Hematopoietic multipotent progenitor cell treated with erythropoietin and hydrocortisone succinate and interleukin-3 and kit ligand, for 15 days (in vitro differentiated cells): ENCODE measurements at places on chromosomes 2 and 18.

DNA sequence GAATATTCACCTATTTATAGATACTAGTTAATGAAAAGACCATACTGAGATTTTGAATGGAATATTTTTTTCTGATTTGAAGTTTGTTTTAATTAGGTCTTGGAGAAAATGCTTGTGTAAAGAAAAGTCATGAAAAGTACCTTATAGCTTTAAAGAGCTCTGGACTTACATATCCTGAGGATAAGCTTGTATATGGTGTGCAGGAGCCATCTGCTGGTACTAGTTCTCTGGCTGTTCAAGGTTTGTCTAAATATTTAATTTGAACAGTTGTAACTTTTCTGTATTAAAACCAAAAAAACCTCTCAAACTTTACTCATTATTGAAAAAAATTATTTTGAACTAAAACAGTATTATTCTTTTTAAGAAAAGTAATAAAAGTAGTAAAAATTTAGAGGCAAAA, 50.1 kb downstream of the UBR3 start:
- peak; percentile 62 for DNase-seq

DNA sequence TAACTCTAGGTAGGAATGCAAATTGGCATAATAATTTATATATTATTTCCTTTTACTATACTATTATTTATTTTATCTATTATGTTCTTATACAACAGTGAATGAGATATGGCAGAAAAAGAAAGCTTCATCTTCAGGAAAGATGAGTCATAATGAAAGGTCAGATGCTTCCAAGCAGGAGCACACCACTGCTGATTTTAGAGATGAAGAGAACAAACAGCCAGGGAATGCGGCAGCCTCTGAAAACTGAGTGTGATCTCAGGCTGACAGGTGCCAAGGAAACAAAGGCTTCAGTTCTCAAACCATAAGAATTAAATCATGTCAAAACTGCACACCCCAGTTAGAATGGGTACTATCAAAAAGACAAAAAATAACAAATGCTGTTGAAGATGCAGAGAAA, 149.0 kb downstream of the CCDC178 start:
- no peak for DNase-seq

DNA sequence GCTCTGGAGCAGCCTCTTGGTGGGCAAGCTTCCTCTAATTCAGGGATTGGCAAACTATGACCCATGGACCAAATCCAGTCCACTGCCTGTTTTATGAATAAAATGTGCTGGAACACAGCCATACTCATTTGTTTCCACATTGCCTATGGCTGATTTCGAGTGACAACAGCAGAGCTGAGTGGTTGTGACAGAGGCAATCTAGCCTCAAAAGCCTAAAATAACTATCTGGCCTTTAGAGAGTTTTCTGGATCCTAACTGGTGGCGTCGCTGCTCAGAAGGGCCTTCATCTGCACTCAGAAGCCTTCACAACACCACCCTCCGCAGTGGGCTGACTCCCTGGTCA, 147.1 kb downstream of the CCBE1 start:
- DNase-seq, result no peak

DNA sequence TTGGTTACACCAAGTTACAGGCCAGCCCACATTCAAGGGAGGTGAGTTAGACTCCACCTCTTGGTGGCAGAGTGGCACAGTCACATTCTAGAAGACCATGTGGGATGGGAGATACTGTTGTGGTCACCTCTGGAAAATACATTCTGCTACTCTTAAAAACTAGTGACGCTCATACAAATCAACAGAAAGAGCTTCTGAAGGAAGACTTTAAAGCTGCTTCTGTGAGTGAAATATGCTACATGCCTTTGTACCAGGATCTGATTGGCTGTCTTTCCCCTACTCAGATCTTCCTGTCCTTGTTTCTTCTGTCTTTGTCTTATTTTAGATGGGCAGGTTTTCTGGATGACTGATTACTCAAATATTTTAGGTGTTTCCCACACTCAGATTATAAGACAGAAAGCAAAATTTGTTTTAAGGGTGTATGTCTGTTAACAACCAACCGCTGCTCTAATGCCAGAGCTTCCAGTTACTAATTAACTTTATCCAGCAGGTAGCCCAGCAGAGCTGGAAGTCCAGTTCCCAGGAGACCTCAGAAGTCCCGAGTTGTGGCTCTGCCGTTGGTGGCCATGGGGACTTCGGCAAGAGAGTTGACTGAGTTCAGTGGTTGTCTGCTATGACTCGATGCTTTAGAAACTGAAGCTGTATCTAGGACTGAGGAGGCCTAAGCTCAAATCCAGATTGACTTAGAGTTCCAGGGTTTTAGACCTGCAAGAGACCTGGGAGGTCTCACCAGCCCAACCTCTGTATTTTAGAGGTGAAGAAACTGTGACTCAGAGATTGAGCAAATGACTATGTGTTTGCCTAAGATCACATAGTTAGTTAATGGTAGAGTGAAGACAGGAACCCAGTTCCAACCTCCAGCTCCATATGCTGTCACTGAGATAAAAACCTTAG, 7.4 kb downstream of the IL1R2 start:
- no peak for DNase-seq

- no peak for DNase-seq
These were observed 599.8 kb downstream of the NRXN1 start for GRCh38 chr2:50431958-50432650.

GRCh38 chr2:111662771-111663470, 221.1 kb downstream of the ANAPC1 start:
- no peak for DNase-seq

DNA sequence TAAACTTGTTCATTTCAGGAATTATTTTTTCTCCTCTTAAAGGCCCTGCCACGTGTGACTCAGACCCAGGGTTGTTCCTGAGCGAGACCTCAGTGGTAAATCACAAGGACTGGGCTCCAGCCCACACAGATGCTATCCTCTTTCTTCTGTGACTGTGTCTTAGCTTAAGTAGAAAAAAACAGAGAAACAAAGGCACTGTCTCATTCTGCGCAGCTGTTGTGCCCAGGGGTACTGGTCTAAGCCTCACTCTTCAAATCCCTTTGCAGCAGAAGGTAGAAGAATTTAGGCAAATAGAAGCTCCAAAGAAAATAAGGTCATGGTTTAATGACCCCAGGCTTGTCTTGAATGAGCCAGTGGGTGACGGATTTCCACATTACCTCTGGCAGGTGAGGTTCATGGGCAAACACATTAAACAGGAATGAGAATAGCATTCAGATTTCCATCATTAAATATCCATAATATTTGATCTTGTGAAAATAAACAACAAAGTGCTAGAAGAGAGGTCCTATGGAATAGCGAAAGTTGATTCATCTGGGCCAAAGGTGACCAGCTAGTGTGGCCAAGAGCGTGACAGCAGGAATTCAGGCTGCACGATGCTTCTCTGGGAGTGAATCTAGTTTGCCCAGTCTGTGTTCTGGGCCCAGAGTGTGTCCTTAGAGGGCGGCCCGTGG, 63.3 kb downstream of the LIPG start:
- no peak for DNase-seq

- no peak for DNase-seq
These were observed 56.3 kb downstream of the CCDC93 start for GRCh38 chr2:117957616-117958015.

GRCh38 chr2:144712550-144712940, 192.6 kb upstream of the ZEB2 start:
- DNase-seq, result no peak

- no peak for DNase-seq
These were observed 129.8 kb downstream of the RAPGEF4 start for GRCh38 chr2:172865422-172865821.

DNA sequence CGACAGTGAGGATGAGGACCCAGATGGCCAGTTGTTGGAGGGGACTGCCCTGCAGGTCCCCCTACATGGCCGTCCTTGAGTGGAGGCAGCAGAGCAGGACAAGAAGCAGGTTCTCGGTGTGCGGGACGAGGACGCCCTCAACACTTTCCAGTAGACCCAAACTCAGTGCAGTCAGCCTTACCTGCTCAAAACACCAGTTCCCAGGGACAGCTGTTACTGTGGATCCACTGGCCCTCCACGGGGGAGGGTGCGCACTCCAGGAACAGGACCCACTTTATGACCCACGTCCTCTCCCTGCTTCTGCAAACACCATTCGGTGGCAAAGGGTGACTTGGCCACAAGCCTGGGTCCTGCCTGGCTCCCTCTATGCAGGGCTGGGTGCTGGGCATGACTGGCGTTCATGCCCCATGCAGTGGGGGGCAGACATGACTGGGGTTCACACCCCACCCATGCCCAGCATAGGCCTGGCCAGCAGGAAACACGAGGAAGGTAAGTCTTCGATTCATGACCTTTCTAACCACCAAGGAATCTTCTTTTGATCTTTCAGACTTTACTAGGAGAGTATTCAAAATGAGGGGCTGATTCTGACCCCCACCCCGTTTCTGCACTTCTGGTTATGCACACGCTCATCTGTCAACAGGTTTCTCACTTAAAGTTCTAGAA, 233.7 kb downstream of the HDAC4 start:
- DNase-seq, result no peak

DNA sequence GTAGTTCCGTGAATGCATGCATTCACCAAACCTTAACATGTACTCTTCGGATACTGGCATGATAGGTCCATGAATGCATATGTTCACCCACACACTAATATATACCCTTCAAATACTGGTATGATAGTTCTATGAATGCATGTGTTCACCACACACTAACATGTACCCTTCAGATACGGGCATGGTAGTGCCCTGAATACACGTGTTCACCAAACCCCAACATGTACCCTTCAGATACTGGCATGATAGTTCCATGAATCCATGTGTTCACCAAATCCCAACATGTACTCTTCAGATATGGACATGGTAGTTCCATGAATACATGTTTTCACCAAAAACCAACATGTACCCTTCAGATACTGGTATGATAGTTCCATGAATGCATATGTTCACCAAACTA, 48.5 kb upstream of the ALKAL2 start:
- no peak for DNase-seq

DNA sequence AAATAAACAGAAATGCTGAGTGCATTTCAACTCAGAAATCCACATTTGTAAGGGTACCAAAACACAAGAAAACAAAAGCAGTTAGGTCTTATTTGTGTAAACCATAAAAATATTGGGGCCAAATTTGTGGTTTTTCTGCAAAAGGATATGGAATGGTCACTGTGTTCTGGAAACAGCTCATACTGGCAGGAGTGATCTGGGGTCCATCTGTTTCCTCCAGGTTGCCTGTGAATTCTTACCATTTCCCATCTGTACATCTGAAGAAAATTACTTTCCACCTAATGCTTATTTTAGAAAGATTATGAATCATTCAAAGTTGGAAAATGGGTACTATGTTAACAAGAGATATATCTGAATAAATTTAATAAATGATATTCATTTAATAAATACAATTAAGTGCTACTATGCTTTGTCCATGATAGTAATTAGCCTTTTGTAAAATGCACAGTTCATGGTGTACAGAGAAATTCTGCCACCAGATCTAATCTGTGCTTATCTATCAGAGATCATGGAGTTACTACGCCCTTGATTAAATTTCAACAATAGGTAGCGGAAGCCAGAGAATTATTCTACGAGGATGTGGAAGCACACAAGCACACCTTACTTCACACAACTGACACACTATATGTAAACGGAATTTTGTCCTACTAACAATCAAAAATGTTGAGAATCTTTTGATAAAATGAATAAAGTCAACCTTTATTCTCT, 10.9 kb downstream of the ALS2 start:
- DNase-seq, result no peak

DNA sequence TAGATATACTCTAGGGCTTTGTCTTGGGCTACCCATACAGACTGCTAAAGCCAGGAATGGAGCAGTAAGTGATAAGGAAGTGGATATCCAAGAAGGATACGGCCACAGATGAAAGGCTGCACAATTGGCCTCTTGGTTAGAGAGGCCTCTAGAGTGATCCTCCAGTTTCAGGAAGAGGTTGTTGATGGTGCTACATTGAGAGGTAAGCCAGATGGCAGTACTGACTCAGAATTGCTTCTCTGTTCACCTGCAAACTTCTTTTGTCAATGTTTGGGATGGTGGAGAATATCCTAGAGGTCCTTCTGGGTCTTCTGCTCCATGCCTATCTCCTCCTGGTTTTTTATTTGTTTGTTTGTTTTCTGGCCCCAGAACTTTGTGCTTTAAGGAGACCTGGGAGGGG, 226.8 kb upstream of the LRRTM1 start:
- DNase-seq, result no peak

- no peak for DNase-seq
These were observed 420.3 kb upstream of the CHAC2 start for GRCh38 chr2:53347269-53347668.

- no peak for DNase-seq
These were observed 44.2 kb downstream of the TACR1 start for GRCh38 chr2:75155115-75155514.

GRCh38 chr2:182586426-182586825, 129.6 kb upstream of the DNAJC10 start:
- no peak for DNase-seq
